Pons (tissue), 1 donor: ENCODE measurements at places on chromosomes 6 and 20.

GRCh38 chr20:58188527-58188926, 39.9 kb downstream of the ANKRD60 start:
- DNase-seq = no peak

DNA sequence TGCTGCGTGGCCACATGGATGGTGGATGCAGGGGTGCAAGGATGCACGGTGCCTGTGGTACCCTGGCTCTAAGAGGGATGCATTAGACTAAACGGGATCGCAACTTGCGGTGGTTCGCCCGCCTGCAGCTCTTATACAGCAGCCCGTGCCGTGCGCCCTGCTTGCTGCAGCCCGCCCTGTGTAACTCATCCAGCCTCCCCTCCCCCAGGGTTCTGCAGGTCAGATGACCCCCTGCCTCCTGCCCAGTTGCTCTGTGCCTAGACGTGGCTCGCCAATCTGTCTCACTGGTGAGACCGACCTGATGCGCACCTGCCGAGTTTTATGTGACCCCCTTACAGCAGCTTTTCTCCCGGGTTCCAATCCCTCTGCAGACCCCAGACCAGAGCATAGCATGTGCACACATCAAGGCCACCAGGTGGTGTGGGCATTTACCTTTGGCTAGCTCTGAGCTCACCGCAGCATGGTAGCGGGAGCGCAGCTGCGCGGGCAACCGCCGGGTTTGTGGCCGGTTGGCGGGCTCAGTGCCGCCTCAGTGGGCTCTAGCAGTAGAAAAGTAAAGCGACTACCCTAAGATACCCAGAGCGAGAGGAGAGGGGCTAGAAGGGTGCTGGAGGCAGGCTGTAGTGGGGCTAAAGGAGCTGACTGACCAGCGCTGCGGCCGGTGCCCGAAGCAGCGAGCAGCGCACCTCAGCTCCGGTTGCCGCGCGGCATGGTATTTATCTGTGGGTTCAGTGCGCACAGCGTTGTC, 693 bp upstream of the GNAS-AS1 start:
- no peak for DNase-seq

- DNase-seq = no peak
Measured at GRCh38 chr6:25130518-25130917, 148.7 kb upstream of the CARMIL1 start.

- no peak for DNase-seq
Measured at GRCh38 chr20:62921119-62921687, 5.1 kb downstream of the DIDO1 start.

DNA sequence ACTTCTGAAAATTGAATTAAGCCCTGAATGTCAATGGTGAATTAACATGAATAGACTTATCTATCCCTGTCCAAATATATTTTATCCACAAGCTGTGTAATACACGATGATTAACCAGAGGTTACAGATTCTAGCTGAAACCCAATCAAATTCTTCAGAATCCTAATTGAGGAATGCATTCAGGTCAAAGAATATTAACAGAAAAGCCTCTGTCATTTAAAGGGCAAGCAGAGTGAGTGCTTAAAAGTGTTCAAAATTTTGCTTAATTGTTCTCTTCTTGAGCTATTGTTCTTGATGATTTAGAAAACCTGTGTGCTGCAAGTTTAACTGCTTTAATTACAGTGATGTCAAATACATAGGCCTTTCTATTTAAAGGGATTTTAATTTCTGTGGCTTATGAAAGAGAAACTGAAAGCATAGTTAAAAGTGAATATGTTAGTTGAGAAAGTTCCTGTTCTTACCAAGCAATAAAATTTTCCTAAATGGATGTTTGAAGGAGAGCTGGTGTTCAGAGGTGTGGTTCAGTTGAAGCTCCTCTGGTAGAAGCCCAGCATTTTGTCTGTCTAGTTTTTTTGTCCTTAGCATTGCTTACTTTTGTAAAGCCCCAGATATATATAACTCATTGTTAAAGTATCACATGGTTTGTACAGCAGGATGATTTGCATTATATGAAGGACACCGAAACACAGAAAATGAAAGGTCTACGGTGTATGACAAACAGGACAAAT, 466.3 kb upstream of the PLCB4 start:
- no peak for DNase-seq

DNA sequence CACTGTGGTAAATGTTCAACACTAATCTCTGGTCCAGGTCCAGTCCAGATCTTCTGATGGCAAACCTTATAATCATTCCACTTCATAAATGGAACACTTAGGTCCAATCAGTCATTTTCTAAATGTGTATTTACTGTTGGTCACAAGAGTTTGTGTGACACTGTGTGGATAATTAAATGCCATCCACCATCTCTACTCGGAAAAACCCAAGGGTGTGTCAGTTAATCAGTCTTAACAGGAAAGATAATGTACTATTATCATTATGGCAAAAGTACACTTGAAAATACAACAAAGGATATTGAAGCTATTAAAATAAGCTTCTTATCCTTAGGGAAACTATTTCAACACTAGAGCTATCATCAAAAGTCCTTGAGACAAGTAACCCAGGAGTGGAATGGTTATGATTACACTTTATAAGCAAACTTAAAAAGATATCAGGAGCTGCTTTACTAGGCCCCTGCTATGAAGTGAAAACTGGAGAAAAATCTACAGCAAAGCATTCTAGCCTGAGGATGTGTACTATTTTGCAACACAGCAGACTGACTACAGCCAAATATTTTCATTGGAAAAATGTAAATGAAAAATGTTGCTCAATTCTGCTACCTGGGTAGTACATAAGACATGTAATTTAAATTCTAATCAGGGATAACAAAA, 227.9 kb downstream of the LAMA2 start:
- DNase-seq = no peak
